ENCODE measurements at places on chromosomes 5 and 9. TPM values are rescaled to one million over a fixed set of nuclear protein-coding genes. Genes with fewer than 3 reads are reported as not detected.

The SLC25A2 gene
- 0.46 TPM for total RNA-seq

The MCC gene
- 4.2 TPM for total RNA-seq

The IL31RA gene
- 3.6 TPM for total RNA-seq

GRCh38 chr9:109969011-109969410 lies 189.0 kb downstream of the PALM2AKAP2 start:
- H3K27me3 ChIP-seq, result peaks cover 13% of the 10 kb centered on the region
- H3K27ac ChIP-seq, result peak overlapping the region; percentile 7
- H3K4me1 ChIP-seq, result peaks cover 78% of the 10 kb centered on the region
- H3K4me3 ChIP-seq, result peak overlapping the region; percentile 64
- DNase-seq, result no peak

DNA sequence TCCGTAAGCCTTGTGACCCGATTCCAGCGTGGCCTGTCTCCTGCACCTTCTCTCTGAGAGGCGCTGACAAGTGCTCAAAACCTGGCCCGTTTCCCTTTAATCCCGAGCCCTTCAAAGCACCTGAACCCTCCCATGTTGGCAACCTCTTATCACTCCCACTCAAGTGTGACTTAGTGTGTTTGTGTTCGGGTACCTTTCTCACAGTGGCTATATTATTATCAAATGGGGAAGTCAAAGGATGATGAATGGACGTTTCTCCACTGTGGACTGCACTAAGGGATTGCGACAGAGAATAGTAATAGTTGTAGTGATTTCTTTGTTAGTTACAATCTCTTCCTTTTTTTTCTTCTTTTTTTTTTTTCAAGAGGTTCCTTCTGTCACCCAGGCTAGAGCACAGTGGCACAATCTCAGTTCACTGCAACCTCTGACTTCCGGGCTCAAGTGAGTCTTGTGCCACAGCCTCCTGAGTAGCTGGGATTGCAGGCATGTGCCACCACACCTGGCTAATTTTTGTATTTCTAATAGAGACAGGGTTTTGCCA lies 65.4 kb upstream of the TNFSF8 start:
- H3K4me1 ChIP-seq, result peaks cover 91% of the 10 kb centered on the region
- peaks cover 2% of the 10 kb centered on the region for H3K36me3 ChIP-seq
- peak overlapping the region; percentile 20 for H3K4me3 ChIP-seq
- peak overlapping the region; percentile 8 for H3K27ac ChIP-seq
- no peaks in the 10 kb centered on the region for H3K27me3 ChIP-seq
- no peak for DNase-seq

GRCh38 chr5:44770780-44771717 lies 37.7 kb upstream of the MRPS30 start:
- no peaks in the 10 kb centered on the region for H3K4me1 ChIP-seq
- no peak overlapping the region for H3K4me3 ChIP-seq
- H3K36me3 ChIP-seq, result no peaks in the 10 kb centered on the region

DNA sequence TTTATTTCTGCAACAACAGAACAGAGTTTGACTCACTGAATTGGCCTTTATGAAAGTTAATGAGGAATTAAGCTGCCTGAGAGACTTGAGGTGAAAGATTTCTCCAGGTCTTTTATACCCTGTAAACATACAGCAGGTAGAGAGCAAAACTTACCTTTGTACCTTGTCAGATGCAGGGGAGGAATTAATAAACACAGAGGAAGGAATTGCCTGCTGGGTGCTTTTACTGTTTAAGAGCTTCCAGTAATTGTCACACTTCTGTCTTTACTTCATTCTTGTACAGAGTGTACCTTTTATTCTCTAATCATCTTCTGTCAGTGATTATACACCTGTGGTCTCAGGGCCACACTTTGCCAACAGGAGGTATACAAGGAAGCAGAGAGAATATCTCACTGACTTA lies 94.0 kb upstream of the GRIN3A start:
- H3K27me3 ChIP-seq, result no peaks in the 10 kb centered on the region
- no peaks in the 10 kb centered on the region for H3K36me3 ChIP-seq
- no peak overlapping the region for H3K4me3 ChIP-seq
- no peak for DNase-seq
- no peaks in the 10 kb centered on the region for H3K4me1 ChIP-seq

DNA sequence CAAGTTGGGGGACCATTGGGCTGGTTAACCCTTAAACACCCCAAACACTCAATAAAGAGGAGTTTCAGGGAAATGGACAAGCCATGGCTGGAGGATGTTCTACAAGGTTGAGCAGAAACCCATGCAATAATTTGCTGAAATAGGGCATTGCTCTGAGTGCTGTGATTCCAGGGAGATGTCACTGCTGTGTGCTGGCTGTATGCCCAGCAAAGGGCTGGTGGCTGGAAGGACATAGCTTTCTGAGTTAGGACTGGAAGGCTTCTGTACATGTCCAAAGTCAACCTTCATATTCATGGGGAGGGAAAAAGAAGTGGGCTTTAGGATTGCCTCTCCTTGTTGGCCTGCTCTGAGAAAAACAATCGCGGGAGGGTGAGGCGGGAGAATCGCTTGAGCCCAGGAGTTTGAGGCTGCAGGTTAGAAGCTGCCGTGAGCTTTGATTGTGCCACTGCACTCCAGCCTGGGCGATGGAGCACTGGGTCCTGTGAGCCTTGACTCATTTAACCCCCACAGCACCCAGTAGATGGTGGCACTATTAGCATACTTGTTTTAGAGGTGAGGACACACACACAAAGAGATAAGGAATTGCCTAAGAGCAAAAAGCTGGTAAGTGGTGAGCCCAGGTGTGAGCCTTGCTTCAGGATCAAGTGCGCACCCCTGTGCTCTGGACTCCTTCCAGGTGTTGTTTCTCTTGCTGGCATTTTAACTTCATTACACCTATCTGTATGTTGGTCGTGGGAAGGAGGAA lies 20.4 kb downstream of the IL12B start:
- no peak for DNase-seq
- peaks cover 13% of the 10 kb centered on the region for H3K4me1 ChIP-seq
- H3K27me3 ChIP-seq, result peaks cover 40% of the 10 kb centered on the region
- no peaks in the 10 kb centered on the region for H3K36me3 ChIP-seq
- no peak overlapping the region for H3K4me3 ChIP-seq

GRCh38 chr5:119340597-119341218 lies 15.1 kb upstream of the TNFAIP8 start:
- DNase-seq, result peak; percentile 74
- peak overlapping the region; percentile 92 for H3K27ac ChIP-seq
- H3K36me3 ChIP-seq, result peaks cover 5% of the 10 kb centered on the region
- H3K4me3 ChIP-seq, result peak overlapping the region; percentile 83

DNA sequence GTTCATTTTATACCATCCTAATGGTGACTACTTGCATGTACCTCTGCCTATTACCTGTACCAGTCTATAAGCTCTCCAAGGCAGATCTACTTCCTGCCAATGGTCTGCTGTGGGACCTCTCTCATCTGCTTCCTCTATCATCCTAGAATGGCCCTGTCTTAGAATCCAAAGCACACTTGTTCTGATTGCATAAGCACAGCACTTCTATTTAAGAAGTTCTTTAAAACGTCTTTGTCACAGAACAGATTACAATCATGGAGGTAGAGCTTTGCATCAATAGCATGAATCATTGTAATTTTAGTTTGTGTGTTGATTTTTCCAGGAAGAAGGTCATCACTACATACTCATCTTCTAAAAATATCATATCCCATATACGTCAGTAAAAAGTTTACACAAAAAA lies 131.8 kb upstream of the ACOT12 start:
- peak overlapping the region; percentile 27 for H3K4me3 ChIP-seq
- no peaks in the 10 kb centered on the region for H3K36me3 ChIP-seq
- no peaks in the 10 kb centered on the region for H3K27me3 ChIP-seq
- H3K4me1 ChIP-seq, result peaks cover 26% of the 10 kb centered on the region
- H3K27ac ChIP-seq, result peak overlapping the region; percentile 53

DNA sequence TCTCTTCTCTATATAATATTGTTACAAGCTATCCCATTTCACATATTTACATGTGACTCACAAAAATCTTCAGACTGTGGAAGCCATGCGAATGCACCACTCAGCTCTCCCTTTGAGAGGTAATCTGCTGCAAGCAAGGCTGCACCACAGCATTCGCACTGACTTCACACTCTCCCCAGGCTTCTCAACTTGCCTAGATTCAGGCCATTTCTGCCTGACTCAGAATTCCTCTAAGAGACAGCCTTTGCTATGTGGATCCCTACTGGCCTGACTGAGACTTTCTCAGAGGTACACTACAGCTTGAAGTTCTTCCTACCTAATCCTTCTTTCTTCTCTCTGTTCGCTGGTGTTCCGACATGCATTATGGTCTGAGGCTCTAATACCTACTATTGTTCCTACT lies 21.1 kb upstream of the DMRTA1 start:
- H3K36me3 ChIP-seq, result no peaks in the 10 kb centered on the region
- H3K4me3 ChIP-seq, result no peak overlapping the region
- no peaks in the 10 kb centered on the region for H3K4me1 ChIP-seq
- H3K27ac ChIP-seq, result no peak overlapping the region
- peaks cover 7% of the 10 kb centered on the region for H3K27me3 ChIP-seq
- no peak for DNase-seq

Data from activated T-cell treated with anti-CD3 and anti-CD28 coated beads, Interleukin-2, amount 50 U/mL, for 72 hours (primary cell).